Muscle of back (tissue), 13 donors: ENCODE measurements at places on chromosomes 4 and X.

- peak; percentile 32 for DNase-seq
These were observed 3.5 kb upstream of the MAD2L1 start for GRCh38 chr4:120070196-120070595.

DNA sequence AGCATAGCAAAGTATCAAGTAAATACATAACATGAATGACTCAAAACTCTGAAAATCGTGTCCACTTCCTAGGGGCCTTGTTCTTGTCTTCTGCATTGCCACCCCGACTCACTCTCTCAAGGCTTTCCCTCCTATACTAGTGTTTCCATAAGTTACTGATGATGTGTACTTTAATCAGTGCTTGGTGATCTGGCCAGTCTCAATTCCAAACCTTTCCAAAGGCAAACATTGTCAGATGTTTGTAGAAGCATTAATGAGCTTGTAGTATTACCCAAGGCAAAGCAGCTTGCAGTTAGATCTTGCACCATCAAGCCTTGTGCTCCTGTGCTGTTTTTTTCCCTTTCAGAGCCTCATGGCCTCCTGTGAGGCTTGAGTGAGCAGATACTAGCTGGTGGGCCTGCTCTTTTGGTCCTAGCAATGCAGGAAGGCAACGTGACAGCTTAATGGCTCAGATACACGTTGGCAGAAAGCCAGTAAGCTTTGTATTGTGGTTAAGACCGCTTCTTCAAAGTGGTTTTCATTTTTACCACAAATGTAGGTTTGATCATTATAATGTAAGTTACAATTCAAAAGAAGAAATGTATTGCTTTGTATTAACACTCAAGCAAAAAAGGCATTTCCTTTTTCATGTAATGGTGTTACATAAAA, 51.8 kb downstream of the RBPJ start:
- DNase-seq, result peak; percentile 49

- DNase-seq, result no peak
These were observed 31.4 kb upstream of the PITX2 start for GRCh38 chr4:110654254-110654635.

GRCh38 chr4:8856835-8857621, 14.6 kb downstream of the HMX1 start:
- DNase-seq, result no peak

- no peak for DNase-seq
These were observed 9.1 kb upstream of the GASK1B start for GRCh38 chr4:158181906-158182305.

- DNase-seq, result peak; percentile 24
These were observed 34.6 kb upstream of the TMPRSS11D start for GRCh38 chr4:67918428-67918827.

- DNase-seq, result peak; percentile 56
These were observed 1.0 kb downstream of the OTUD4 start for GRCh38 chr4:145179281-145179860.

GRCh38 chr4:5908876-5909427, 16.1 kb upstream of the CRMP1 start:
- no peak for DNase-seq

DNA sequence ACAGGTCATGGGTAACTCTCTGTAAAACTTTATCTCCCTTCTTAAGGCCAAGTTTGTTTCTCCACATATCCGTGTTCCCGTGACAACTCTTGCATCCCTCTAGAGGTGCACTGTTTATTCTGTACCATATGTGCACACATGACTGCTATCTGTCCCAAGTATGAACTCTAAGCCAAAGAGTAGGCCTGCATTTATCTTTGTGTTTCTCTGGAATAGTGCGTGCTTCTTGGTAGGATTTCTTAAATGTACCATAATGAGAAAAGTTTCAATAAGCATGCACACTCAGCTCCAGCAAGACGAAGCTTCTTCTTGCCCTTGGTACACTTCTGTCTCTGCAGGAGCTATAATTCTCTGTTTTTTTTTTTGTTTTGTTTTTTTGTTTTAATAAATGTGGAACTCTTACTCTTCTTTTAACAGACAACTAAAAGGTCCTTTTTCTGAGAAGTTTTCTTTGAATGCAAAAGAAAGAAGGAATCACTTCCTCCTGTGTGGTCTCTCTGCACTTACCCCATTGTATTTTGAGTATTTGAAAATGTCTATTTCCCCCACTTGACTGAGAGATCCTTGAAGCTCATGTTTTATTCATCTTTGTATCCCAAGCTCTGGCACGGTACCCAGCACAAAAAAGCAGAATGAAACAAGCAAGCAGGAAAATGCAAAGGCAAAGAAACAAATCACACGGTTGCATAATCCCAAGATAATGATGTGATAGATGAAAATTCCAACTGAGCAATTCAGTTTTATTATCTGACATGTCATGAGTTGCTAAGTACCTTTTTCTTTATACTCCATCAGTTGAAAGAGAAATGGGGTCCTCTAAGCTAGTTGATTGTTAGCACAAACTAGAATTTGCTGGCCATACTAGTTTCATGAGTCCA, 521.9 kb upstream of the BOD1L1 start:
- DNase-seq, result no peak

DNA sequence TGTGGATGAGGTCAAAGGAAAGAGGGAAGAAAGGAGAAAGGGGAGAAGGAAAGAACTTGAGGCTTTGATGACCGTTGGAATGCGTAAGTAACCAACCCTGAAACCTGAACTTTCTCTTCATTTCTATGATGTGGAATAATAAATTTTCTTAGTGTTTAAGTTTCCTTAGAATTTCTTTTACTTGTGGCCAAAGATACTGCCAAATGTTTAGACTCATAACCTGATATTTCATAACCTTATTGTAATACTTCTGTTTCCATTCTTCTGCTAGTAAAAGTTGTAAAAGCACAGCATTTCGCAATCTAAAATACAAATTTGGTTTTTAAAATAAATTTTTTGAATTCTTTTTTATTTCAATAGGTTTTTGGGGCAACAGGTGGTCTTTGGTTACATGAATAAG, 258.5 kb upstream of the GIMD1 start:
- no peak for DNase-seq

DNA sequence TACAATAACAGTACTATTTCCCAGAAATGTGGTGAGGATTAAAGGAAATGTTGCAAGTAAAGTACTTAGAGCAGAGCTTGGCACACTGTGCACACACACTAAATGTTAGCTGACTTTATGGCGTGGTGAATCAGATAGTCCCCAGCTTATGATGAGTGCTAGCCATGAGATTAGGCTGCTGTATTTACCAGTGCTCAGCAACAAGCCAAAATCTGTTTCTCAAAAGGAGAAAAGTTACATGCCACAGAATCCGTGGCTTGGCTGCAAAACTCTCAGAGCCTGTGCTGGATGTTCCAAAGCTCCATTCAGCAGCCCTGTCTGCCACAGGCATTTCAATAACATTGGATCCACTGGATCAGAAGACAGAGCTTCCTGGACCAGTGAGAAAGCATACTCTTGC, 12.8 kb upstream of the STBD1 start:
- DNase-seq, result no peak

DNA sequence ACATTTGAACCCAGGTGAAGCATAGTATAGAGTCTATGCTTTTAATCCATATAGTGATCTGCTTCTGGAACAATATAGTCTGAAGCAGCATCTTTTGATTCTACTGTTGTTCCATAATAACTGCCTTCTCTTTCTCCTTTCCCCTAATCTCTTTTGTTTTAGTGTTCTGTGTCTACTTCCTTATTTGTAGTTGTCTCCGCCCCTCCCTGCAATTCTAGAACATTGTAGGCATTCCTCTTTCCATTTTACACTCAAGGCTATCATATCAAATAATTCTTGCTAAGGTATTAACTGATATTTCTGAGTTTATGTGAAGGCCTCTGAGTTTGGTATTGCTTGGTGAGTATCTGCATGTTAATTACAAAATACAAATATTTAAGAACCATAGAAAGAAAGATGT, 11.6 kb downstream of the BLTP1 start:
- DNase-seq, result no peak

GRCh38 chr4:13530823-13531624, 13.3 kb downstream of the NKX3-2 start:
- DNase-seq, result no peak
